ENCODE measurements at places on chromosomes 2 and 18.

DNA sequence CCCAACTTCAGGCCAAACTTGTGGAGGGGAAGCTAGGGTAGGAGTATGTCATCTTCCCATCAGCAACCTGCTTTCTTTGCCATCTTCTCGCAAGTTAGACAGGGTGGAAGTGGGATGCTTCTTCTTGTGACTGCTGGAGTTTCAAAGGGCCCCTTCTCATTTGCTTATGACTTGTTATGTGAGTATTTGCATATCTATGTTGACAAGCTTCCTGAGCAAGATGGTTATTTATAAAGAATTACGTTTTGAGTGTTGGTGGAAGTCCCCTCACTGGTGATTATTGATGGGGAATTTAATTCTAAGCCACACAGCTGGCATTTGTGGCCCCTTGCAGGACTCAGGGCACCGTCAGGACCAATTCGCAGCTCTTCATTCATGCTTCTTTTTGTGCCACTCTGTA, 791.0 kb downstream of the LRRTM4 start:
- no peak for DNase-seq

DNA sequence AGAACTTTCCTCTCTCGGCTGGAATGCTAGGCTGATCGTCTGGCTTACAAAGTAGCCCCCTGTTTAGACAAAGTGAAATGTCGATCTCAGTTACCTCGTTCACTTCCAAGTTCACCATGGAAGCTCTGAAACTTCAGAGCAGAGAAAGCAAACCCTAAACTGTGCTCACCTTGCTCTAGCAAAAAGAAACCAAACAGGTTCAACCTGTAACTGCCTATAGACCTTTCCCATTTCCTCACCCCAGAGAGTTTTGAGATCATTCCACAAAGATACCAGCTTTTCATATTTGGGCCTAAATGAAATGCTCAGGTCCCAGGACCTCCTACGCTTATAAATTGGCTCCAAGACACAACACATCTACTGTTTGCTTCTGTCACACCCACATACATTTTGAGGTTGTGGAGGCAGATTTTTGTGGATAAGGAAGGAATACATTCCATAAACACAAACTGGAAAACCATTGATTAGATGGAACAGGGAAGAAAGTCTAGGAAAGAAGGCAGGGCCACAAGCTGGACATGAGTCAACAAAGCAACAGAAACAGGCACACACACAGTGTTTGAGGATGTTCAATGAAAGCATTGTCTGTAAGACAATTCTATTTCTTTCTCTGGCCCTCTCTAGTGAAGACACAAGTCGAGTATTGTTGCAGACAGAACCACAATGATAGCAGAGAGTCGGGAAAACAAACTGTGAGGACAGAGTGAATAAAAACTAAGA, 52.8 kb upstream of the TGIF1 start:
- DNase-seq, result no peak

GRCh38 chr18:64852281-64852680, 703.4 kb upstream of the LINC00305 start:
- DNase-seq, result no peak

- no peak for DNase-seq
Observed at GRCh38 chr2:239563561-239563960, 162.7 kb upstream of the HDAC4 start.

GRCh38 chr18:62345909-62346308, 20.8 kb downstream of the TNFRSF11A start:
- no peak for DNase-seq

GRCh38 chr18:3086871-3087270, 73.9 kb upstream of the LPIN2 start:
- no peak for DNase-seq

- DNase-seq, result no peak
Observed at GRCh38 chr2:54634021-54634420, 89.4 kb upstream of the EML6 start.

DNA sequence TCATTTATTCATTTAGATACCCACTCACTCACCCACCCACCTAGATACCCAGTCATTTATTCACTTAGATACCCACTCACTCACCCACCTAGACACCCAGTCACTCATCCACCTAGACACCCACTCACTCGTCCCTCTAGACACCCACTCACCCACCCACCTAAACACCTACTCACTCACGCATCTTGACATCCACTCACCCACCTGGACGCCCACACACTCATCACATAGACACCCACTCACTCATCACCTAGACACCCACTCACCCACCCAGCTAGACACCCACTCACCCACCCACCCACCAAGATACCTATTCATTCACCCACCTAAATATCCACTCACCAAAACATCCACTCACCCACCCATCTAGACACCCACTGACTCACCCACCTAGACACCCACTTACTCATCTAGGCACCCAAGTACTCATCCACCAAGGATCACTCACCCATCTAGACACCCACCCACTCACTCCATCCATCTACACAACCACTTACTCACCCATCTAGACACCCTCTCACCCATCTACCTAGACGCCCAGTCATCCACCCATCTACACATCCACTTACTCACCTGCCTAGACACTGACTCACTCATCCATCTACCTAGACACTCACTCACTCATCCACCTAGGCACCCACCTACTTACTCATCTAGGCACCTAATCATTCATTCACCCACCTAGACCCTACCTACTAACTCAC, 723.7 kb upstream of the RAB6C start:
- no peak for DNase-seq

GRCh38 chr2:130913891-130914290, 77.2 kb downstream of the ARHGEF4 start:
- no peak for DNase-seq

DNA sequence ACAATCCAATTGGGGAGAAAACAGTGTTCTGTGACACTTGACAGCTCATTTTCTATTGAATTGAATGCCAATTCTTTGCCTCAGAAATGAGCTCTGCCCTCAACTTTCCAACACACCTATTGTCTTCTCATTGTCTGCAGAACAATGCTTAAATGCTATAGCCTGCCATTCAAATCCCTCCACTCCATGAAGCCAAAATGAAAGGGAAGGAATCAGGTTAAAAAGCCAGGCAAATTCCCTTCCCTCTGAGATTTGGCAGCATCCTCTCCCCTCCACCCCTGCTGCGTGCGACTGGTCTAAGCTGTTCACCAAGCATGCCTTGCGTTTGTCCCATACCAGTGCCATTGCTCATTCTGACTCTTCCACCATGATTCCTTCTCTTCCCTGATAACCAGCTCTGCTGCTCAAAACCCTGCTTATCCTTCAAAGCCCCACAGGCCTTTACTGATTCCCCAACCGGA, 32.4 kb upstream of the TMEM131 start:
- no peak for DNase-seq

- no peak for DNase-seq
Observed at GRCh38 chr2:36589230-36589630, 8.7 kb downstream of the FEZ2 start.

- DNase-seq, result no peak
Observed at GRCh38 chr18:76230791-76231190, 264.3 kb downstream of the ZNF516 start.

DNA sequence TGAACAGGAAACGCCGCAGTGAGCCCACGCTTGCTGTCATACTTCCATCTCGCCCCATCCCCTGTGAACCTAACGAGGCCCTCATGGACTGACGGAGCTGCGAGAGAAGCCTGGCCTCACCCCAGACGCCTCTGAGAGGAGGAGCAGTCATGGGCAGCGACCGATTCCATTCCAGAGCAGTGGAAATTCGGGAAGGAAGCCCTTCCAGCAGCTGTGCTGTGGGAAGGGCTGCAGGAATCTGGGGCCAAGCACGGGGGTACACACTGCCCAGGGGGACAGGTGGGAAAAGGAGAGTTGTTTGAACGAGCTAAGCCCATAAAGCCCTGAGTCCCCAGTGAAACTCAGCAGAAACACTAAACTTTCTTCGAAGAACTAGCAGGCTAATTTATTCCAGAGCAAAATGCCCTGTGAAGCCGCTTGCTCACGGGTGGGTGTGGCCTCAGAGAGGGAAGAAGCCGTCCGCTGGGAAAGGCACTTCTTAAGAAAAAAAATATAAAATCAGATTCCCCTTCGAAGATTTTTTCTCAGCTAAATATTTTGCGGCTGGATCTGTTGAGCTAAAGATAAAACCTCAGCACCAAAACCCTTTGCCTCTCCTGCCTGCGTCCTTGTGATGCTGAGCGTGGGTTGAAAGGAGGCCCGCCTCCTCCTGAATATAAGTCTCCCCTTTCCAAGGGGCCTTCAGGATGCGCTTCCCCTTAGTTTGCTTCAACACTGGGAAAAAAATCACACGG, 38.2 kb downstream of the ANKMY1 start:
- DNase-seq, result no peak

GRCh38 chr2:96438589-96438988, 66.6 kb downstream of the NEURL3 start:
- DNase-seq, result no peak

GRCh38 chr2:12005886-12006681, 259.7 kb downstream of the LPIN1 start:
- peak; percentile 76 for DNase-seq

DNA sequence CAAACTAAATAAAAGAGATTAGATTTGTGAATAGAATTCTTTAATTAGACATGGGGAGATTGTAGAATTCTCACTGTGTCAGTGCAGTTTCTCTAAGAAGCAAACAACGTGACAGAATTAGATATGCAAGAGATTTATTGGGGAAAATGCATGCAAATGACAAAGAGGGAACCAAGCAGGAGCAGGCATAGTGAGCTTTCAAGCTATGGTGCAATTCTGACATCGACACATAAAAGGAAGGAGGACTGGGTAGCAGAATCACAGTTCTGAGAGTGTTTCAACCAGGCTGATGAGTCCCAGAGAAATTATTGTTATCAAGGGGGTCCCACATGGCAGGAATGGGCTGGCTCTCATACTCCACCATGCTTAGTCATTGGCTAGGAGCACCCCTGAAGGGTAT, 338.4 kb downstream of the FIGN start:
- no peak for DNase-seq

DNA sequence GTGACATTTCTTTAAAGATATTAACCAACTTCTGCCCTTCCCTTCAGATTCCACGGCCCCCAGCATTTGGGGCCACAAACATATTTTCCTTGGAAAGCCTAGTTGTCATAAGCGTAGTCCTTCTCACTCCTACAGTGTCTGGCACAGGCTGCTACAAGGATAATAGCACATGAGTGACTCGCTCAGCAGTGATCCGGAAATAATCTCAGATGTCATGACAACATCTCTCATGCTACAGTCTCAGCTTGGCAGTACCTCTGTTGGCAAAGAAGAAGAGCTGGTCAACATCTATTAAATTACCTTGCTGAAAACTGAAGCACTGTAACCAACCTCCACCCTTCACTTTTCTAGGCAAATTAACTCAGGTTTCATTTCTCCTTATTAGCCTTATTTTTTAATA, 351.7 kb downstream of the RAD51AP2 start:
- no peak for DNase-seq

GRCh38 chr2:73564986-73565385, 77.2 kb downstream of the NAT8 start:
- DNase-seq, result no peak

- no peak for DNase-seq
Observed at GRCh38 chr2:204051984-204052556, 115.5 kb downstream of the ICOS start.

- no peak for DNase-seq
Observed at GRCh38 chr2:176589825-176590440, 320.7 kb downstream of the MTX2 start.

DNA sequence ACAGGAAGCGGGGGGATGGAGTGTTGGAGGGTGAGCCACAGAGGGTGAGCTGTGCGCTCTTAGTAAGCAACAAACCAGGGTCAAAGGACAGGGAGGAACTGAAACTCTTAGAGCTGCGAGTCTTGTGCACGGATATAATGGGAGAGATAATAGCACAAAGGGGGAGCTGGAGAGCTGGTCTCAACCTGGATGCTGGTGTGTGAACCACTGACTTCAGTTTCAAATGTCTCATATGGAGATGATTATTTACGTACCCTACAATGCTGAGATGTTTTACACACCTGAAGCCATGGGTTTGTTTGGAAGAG, 35.9 kb downstream of the PTGR3 start:
- no peak for DNase-seq

- DNase-seq, result no peak
Observed at GRCh38 chr2:168430431-168430830, 25.6 kb upstream of the CERS6 start.

DNA sequence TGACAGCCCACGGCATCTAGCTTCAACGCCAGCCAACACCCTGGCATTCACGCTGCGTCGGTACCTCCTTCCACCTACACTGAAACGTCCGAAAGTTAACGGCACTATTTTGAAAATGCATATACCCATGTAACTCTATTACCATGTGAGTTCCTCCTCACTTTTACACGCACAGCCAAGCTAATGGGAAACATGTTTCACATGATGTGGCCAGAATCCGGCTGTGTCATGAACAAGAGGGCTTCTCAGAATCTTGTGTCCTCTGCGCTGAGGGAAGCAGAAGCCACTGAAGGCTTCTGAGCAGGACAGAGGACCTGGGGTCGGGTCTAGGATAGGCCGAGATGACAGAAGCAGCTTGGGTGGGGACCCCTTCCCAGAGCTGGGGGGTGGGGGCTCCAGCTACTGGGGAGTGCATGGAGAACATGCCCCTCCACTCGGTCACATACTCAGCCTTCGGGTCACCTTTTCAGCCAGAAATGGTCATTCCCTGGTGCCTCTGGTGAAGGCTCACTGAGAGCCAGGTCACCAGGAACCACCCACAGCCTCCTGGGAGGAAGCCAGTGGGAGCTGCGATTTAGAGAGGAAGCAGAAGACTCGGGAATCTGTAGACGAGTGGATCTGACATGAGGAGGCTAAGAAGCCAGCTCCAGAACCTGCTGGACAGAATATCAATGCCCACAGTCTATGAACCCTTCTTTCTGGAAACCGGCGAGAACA, 41.5 kb downstream of the HDAC4 start:
- DNase-seq, result no peak

DNA sequence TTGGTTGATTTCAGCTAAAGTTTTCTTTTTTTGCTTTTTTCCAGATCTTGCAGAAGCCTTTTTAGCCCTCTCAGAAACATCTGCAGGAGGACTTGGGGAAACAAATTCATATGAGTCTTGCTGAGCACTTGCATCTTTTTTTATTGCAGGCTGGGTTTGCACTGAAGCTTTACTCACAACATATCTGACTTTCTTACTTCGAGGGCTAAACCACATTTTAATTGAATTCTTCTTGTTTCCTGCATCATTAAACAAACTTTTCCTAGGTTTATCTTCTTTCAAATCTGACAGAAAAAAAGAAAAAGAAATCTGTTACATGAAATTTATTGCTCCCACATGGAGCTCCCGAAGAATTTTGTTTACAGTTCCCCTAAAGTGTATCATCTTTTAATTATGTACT, 28.3 kb downstream of the BARD1 start:
- no peak for DNase-seq

DNA sequence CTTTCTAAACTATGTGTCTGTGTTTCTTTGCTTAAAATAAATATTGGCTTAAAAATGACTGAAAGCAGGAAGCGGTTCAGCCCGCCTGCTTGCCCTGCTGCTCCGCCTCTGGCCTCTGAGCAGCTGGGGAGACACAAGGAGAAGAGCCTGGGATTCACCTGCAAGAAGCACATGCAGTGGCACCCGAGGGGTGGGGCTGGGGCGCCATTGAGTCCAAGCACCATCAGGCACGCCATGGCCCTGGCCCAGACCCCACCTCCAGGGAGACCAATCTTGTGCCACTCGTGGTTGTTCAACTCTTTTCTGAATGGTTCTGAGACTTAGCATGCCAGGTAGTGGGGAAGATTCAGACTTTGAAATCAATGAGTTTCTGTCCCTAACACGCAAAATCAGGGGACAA, 495.5 kb upstream of the MYT1L start:
- no peak for DNase-seq
